Stimulated activated CD8-positive, alpha-beta memory T cell treated with anti-CD3 and anti-CD28 coated beads, Interleukin-7, amount 100 ng/mL, for 1 hour (primary cell): ENCODE measurements at places on chromosomes 13 and 19.

DNA sequence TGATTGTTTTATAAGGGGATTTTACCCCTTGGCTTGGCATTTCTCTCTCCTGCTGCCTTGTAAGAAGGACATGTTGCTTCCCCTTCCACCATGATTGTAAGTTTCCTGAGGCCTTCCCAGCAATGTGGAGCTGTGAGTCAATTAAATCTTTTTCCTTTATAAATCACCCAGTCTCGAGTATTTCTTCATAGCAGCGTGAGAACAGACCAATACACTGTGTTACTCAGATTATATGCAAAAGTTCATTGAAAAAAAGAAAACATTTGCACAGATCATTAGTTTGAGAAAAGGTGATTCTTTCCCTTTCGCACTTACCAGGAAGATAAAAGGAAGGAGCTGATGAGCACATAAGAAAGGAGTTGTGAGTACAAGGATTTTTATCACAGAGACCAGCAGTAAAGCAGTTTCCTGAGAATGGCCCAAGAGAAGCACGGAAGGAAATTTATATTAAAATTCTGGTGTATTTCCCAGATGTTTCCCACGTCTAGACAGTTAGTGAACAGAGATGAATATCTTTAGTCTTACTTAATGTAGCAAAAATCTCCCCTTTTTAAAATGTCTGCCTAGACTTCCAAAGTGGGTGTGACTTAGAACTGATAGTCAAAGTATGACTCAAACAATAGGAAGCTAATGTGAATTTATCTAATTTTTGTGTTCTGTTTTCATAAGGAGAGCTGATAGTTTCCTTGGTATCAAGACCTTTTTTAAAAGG lies 431.8 kb upstream of the SGCG start:
- DNase-seq, result no peak

DNA sequence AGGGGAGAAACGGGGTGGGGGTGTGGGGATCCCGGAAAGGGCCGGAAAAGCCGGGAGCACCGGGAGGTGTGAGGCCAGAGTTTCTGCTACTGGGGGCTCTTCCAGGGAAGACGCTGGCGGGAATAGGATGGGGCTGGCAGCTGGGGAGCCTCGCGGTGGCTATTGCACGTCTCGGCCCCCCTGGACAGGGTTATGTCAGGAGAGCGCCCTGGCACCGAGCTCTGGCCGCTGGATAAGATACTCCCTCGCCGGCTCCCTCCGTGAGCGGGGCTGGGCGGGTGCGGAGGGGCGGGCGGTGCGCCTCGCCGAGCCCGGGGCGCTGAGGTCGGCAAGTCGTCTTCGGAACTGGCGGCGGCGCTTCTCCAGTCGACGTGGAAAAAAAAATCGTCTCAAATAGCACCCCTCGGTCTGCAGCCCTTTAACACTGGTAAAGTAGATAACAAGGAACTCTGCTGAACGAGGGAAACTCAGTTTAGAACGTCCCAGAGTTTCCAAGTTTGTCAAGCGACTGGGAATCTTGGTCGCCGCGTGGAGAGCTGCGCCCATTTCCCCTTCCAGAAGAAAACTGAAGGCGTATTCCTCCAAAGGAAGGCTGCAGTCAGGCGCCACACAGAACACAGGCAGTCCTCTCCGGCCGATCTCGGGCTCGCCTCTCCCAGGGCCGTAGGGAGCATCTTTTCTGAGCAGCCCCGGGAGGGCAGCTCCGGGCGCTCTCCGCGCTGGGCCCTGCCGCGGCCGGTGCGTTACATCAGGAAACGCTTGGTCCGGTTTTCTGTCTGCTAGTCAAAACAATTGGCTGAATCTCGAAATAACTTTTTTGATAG lies 115.1 kb downstream of the KCNRG start:
- no peak for DNase-seq

DNA sequence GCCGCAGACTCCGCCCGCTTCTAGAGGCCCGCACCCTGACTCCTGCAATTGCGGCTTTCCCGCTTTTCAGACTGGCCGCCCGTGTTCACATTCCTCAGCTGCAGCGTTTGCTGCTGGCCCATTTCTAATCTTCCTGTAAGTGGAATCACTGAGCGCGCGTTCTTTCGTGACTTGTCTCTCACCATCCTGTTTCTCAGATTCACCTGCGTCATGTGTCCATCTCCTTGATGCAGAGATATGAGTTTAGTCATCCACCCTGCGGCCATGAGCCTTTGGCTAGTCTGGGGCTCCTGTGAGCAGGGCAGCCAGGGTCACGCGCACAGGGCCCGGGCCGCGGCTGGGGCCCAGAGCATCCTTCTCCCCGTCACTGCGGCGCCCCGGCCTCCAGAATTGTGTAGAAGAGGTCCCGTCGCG lies 110.0 kb downstream of the CRYL1 start:
- DNase-seq, result no peak

- no peak for DNase-seq
These were observed 5.6 kb upstream of the CLDN10 start for GRCh38 chr13:95546919-95547318.

DNA sequence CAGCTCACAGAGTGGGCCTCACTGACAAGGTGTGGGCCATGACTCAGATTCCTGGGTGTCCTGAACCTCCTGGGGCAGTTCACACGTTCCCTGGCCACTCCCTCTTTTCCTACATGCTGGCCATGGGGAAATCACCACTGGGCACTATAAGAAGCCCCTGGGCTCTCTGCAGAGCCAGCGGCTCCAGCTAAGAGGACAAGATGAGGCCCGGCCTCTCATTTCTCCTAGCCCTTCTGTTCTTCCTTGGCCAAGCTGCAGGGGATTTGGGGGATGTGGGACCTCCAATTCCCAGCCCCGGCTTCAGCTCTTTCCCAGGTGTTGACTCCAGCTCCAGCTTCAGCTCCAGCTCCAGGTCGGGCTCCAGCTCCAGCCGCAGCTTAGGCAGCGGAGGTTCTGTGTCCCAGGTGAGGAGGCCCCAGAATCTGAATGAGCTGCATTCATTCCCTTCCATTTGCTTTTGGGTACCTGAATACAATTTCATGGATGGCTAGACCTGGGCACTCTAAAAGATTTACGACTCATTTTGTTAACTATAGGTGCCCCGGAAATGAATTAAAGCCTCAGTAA lies at the start of gene OLFM4:
TSS of gene OLFM4 (plus strand) at position 177 of the 567 bp plus-strand sequence. CDS start at position 201, 24 bp downstream.
- no peak for DNase-seq

DNA sequence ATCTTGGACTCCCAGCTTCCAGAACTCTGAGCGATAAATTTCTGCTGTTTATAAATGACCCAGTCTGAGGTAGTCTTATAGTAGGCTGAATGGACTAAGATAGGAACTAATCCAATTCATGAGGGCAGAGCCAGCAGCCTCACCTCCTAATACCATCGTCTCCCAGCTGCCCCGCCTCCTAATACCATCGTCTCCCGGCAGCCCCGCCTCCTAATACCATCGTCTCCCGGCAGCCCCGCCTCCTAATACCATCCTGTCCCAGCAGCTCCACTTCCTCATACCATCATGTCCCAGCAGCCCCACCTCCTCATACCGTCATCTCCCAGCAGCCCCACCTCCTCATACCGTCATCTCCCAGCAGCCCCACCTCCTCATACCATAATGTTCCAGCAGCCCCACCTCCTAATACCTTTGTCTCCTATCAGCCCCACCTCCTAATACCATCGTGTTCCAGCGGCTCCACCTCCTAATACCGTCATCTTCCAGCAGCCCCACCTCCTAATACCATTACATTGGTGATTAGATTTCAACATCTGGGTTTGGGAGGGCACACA lies 2.4 kb upstream of the ARGLU1 start:
- DNase-seq, result peak; percentile 25

- DNase-seq, result no peak
These were observed 256.6 kb downstream of the NBEA start for GRCh38 chr13:35198613-35199200.

DNA sequence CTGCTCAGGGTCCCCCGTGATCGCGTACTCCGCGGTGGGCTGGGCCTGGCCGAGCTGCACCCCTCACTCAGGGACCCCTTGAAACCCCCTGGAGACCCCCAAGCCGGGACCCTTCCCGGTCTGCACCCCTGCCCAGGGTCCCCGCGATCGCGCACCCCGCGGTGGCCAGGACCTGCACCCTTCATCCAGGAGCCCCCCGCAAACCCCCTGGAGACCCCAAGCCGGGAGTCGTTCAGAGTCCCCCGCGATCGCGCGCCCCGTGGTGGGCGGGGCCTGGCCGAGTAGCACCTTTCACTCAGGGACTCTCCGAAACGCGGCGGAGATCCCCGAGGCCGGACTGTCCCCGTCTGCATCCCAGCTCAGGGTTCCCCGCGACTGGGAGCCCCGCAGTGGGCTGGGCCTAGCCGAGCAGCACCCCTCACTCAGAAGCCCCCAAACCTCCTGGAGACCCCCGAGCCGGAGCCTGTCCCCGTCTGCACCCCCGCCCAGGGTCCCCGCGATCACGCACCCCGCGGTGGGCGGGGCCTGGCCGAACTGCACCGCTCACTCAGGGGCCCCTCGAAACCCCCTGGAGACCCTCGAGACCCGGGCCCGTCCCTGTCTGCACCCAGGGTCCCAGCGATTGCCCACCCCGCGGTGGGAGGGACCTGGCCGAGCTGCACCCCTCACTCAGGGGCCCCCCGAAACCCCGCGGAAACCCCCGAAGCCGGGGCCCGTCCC lies 748 bp downstream of the LMNB2 start:
- no peak for DNase-seq

DNA sequence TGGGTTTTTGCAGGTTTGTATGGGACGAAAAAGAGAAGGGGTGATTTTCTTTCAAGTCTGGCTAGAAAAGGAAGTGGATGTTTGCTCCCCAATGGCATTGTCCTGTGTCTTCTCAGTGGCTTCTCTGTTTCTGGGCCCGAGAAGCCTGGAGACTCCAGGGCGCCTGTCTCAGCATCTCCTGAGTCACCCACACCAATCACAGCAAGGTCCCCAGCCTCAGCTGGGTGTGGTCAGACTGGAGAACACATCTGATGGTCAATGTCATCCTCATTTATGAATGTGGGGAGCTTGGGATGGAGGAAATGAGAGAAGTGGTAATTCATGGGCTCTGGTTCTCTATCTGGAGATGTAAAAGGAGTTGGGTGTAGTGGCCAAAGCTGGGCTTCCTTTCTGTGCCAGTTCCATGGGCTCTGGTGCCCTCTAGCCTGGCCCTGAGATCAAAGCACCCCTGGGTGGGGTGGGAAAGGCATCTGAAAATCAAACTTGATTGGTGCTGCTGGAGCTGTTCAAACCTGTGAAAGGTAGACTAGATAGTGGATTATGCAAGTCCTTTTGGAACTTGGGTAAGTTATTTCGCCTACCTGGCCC lies 13.4 kb downstream of the RASL11A start:
- no peak for DNase-seq

DNA sequence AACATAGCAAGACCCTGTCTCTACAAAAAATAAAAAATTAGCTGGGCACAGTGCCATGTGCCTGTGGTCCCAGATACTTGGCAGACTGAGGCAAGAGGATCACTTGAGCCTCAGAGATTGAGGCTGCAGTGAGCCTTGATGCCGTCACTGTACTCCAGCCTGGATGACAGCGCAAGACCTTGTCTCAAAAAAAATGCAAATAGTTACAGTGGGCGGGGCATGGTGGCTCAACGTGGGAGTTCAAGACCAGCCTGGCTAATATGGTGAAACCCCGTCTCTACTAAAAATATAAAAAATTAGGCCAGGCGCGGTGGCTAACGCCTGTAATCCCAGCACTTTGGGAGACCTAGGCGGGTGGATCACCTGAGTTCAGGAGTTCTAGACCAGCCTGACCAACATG lies 8.5 kb downstream of the PGLS start:
- DNase-seq, result no peak

DNA sequence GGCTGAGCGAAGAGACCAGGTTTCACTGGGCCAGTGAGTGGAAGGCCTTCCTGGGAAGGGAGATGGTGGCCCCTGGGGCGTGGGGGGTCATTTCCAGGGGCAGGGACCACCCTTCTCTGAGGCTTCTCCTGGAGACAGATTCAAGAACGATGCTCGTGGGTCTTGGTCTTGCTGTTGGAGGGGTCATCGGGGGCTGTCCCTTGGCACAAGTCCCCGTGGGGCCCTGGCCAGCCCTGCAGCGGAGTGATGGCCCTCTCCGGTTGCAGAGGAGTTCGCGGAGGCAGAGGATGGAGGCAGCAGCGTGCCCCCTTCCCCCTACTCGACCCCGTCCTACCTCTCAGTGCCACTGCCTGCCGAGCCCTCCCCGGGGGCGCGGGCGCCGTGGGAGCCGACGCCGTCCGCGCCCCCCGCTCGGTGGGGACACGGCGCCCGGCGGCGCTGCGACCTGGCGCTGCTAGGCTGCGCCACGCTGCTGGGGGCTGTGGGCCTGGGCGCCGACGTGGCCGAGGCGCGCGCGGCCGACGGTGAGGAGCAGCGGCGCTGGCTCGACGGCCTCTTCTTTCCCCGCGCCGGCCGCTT lies 4.8 kb downstream of the TTC9B start:
- DNase-seq, result no peak

GRCh38 chr19:5805462-5806132 lies 730 bp downstream of the NRTN start:
- DNase-seq, result no peak

DNA sequence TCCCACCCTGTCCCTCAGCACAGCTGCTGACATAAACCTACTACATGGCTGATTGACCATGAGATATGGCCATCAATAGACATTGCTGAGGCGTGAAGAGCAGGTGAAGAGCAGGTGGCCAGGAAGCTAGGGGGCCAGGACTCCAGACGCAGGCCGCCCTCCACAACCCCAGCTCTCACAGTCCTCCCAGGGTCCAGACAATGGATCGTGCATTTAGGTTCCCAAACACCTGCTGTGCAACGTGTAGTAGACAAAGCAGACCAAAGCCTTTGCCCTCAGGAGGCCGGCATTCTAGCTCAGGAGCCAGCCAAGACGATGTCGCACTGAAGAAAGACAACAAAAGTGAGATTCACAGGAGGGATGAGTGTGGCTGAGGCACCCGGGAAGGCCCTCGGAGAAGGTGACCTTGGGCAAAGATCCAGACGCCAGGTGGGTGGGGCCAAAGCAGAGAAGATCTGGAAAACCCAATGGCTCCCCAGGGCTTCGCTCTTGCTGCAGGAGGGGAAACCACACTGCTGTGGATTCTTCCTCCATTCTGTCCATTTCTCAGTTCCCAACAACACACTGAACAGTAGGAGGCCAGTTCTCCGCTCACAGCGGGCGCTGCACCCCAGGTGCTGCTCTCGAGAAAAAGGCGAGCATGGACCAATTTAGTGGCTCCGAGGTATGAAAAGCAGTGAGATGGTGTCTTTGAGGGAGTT lies 1.4 kb downstream of the FFAR1 start:
- DNase-seq, result no peak

GRCh38 chr13:41751734-41752445 lies 209.0 kb downstream of the VWA8 start:
- DNase-seq, result no peak

GRCh38 chr13:42865768-42866102 lies 84.4 kb downstream of the FAM216B start:
- DNase-seq, result no peak

DNA sequence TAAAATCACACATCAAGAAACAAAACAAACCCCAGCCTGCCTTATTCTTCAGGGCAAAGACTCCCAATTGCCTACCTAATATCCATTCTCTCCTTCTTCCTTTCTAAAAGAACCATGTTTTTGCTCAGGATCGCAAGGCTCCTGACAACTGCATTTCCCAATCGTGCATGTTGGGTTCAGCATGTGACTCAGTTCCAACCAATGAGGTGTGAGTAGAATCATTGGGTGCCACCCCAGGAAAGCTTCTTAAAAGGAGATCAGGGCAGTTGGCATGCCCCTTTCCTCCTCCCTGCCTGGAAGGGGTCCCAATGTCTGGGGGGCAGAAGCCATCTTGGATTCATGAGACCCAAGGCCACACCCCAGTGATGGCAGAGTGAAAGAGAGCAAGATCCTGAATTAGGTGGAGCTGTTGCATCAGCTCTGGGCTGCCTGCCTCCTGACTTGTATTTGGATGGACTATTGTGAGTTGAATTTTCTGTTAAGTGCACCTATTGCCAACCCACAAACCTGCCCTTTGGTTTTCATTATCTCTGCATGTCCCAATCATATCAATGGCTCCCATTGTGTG lies 26.0 kb upstream of the UBAC2 start:
- no peak for DNase-seq

GRCh38 chr13:24922387-24922744 lies 158.4 kb downstream of the RNF17 start:
- peak; percentile 0 for DNase-seq
